Stimulated activated CD8-positive, alpha-beta memory T cell treated with anti-CD3 and anti-CD28 coated beads, Interleukin-2, amount 100 ng/mL, for 48 hours (primary cell): ENCODE measurements at places on chromosomes 11 and 22.

- DNase-seq = no peak
Measured at GRCh38 chr22:35971456-35972119, 57.0 kb downstream of the RBFOX2 start.

DNA sequence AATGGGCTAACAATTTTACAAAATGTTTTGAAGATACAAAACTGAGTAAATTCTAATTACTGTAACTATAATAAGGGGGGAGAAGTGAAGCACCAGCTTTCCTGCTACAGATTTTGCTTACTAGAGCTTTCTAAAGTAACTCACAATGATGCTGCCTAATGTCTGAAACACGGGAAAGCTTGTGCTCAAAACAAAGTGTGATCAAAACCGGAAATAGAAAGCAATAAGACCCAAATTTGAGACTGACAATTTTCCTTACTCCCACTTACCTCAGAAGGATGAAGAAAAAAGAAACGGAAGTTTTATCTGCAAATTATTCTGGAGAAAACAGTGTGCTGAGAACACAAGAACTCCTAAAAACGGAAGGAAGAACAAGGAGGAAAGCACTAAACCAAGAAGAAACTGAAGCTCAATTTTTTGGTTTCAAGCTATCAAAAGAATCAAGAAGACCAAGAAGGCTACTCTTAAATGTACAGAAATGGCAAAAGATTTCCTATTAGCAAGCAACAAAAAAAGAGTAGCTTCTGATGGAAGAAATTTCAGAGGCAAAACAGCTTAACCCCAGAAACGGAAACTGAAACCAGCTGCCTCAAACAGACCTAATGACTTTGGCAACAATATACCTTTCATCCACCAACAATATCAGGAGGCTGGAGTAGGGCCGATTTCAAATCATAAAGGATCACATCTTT lies 33.4 kb downstream of the AMBRA1 start:
- no peak for DNase-seq

DNA sequence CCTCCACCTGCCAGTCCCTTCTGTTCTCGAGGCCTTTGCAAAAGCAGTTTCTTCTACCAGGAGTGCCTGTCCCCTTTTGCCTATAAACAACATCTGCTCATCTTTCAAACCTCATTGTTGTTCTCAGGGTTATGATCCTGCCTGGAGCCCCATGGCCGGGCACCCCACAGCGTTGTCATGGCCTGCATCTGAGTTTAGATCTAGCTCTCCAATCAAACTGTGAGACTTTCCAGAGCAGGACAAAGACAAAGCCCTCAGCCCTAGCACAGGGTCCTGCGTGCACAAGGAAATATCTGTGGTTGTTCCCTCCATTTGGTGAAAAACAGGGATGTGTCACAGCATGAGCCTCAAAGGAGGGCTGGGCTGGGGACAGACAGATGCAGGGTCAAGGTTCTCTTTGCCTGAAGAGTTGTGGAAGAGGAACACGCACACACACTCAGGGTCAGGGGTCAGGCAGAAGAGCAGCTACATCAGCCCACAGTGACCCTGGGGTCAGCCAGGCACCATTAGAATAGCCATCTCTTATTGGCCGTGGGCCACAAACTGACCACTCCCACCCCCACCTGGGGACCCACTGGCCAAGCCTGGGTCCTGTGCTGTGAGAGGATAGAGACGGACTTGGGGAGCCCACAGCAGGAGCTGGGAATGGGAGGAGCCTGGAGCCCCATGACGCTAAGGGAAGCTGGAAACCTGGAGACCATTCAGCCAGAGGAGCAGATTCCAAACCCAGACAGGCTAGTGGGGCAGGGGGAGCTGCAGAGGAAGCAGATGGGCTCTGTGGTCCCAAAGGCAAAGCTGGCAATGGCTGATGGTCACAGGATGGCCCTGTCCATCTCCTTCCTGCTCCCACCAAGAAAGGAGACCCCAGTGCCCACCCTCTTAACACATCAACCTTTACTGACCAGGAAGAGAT lies 99.4 kb downstream of the PDE2A start:
- DNase-seq = no peak

GRCh38 chr11:117034901-117035300 lies 63.3 kb downstream of the SIK3 start:
- DNase-seq = no peak

GRCh38 chr11:617199-617911 lies 1.6 kb upstream of the IRF7 start:
- no peak for DNase-seq

GRCh38 chr11:6404342-6405051 lies 14.2 kb downstream of the SMPD1 start:
- DNase-seq = no peak

DNA sequence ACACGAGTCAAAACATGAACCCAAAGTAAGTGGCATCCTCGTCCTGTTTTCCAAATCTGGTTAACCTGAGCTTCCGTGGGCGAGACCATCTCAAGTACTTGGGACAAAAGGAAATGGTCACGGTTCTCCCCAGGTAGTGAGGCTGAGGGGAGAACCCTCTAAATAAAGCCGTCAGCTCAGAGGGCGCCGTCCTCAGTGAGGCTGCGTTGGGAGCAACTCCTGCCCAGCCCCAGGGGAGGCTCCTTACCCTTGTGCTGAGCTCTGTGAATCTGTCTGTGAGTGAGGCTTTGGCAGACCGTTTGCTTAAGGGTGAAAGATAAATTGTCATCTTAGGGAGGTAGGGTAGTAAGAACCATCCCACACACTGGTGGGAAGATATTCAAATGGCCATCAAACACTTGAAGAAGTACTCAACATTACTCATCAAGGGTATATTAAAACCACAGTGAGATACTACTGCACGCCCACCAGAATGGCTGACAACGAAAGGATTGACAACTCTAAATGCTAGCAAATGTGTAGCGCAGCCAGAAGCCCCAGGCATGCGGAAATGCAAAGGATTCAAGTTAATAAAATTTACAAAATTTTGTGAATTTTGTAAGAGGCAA lies 321.0 kb downstream of the TBC1D22A start:
- no peak for DNase-seq

DNA sequence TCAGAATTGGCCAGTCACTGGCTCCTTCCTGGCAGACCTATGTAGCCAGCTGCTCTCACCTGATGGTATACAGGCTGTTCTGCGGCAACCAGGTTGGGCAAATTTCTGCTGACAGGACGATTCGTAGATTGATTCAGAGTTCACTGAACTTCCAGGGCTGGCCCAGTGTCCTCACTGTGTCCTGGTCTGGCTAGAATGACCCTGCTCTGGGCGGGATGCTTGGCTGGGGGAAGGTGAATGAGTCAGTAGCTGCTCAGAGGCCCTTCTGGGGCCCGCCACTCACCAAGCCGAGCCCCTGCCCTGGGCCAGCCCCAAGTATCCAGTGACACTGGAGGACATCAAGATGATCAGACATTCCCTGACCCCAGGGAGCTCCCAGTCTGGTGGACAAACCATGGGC lies 62.9 kb upstream of the WNT11 start:
- DNase-seq = no peak

DNA sequence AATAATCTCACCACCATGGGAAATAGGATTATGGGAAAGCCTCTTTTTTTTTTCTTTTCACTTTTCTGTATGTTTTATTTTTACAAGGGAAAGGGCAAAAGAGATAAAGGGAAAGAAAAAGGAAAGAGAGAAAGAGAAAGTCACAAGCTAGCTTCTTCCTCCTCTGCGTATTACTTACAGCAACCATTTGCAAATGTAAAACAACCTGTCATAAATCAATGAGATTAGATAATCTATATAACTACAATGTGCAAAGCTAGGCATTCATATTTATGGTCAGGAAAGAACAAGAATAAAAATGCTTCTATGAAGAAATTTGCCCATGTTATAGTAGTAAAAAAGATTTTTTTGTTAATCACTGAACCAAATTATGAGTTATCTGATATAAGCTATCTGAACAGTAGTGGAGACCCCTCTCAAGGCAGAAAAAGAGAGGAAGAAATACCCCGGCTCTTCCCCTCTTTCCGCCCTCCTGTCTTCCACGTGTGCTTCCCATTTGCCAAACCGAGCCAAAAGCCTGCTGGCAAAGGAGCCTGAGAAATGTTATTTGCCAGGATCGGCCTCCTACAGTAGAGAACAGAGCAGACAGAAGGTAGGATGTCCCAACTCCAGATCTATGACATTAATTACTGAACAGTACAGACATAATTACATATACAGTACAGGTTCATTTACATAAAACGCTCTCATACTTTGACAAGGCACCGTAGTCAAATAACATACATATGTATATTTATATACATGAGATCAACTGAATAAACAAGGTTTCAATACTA lies 50.2 kb downstream of the ARHGAP32 start:
- DNase-seq = no peak

DNA sequence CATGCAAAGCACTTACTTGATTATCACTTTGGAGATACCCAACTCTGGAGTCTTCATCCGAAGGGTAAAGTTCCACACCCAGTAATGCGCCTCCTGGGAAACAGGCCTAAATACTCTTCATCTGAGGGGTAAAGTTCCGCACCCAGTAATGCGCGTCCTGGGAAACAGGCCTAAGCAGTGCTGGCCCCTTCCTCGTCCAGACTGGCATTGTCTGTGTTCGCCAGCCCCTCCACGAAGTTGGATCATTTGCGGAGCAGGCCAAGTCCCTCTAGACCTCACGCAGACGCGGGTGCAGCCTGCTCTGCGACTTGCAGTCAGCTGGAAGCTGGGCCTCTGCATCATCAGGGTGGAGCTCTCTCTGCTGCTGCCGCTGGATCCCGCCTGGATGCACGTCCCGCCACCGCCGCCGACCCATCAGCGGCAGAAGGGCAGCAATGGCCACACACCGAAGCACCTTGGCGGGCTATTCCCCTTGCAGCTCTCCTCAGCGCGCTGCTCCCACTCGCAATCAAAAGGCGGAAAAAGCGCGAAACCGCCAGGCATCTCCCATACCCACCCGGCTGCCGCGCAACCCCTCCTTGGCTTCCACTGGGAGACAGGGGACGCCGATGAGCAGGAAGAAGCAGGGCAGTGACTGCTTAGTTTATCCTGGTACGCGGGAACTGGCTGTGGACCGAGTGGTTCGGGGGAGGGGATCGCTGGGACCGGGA lies 34.1 kb upstream of the GLYATL1 start:
- no peak for DNase-seq

GRCh38 chr22:31538815-31539214 lies 42.5 kb downstream of the SFI1 start:
- DNase-seq = peak; percentile 25

DNA sequence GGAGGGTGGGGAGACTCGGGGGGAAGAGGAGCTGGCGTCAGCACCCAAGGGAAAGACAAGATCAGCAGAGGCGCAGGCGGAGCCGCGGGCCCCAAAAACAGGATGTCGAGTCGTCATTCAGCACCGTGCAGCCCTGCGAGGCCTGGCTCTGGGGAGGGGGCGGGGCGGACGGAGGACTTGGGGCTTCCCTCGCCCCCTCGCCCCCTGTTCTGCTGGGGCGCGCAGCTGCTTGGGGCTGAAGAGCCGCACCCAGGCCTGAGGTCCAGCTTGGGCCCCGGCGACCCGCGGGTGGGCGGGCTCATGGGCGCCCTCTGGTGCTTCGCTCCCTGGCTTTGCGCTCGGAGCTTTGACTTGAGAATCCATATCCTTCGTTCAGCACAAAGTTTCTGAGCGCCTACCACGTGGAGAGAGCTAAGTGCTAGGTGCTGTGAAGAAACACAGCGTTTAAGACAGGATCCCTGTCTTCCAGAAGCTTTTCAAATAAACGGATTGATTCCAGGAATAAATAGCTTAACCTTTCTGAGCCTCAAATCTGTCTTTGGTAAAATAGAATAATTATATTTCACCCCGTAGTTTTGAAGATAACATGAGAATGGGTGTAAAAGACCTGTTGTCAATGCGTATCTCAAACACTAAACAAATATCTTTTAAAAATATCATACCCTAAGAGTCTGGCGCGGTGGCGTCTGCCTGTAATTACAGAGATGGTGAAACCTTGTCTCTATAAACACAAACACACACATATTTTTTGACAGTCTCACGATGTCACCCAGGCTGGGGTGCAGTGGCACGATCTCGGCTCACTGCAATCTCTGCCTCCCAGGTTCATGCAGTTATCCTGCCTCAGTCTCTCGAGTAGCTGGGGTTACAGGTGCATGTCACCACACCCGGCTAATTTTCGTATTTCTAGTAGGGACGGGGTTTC lies 929 bp upstream of the RHOG start:
- no peak for DNase-seq

- DNase-seq = no peak
Measured at GRCh38 chr11:123104697-123105096, 42.8 kb upstream of the HSPA8 start.

GRCh38 chr11:19905280-19905853 lies 192.7 kb downstream of the NAV2 start:
- DNase-seq = no peak

DNA sequence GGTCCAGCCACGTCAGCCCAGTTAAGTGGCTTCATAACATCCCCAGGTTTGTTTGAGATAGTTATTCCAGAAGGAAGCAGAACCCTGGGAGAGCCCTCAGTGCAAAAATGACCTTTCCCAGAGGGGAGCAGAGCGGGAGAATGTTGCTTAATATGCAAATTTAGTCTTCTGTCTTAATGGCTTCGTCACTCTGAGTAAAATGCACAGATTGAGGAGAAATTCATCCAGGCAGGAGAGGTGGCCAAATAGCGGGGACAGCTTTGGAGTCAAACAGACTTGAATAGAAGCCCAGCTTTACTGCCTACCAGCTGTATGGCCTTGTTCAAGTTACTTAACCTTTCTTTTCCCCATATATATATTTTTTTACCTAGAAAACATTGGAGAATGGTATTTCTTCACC lies 12.3 kb upstream of the NRGN start:
- DNase-seq = no peak

GRCh38 chr11:117973503-117973860 lies 12.7 kb upstream of the IL10RA start:
- no peak for DNase-seq

DNA sequence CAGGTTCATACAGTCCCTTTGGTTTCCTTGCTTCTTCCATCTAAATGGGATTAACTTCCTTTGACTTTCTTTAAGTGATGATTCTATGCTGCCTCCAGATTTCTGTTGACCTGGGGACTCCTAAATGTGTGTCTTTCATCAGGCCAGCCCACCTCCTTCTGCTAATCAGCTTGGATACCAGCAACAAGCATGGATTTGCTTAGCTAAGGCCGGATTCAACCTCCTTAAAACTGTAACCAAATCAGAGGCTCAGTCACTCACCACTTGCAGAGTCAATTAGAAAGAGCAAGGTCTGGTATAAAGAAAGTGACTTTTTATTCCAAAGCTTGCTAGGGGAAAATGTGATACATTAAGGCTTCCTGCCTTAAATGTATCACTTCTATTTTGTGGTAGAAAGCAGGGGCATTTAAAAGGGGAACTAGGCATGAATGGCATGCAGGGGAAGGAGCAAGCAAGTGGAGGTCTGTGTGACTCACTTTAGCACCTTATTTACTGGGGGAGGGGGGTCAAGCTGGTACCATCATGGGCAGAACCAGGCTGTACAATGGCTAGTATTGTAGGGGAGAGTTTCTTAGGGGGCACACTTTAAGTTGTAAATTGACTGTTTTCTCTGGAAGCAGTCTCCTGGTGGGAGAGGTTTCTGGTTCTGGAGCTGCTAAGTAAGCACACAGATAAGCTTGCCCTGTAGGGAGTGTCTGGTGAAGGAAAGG lies 239.0 kb upstream of the PDGFD start:
- DNase-seq = no peak
